RPMI7951 (cell line): ENCODE measurements at places on chromosomes 5 and 9.

DNA sequence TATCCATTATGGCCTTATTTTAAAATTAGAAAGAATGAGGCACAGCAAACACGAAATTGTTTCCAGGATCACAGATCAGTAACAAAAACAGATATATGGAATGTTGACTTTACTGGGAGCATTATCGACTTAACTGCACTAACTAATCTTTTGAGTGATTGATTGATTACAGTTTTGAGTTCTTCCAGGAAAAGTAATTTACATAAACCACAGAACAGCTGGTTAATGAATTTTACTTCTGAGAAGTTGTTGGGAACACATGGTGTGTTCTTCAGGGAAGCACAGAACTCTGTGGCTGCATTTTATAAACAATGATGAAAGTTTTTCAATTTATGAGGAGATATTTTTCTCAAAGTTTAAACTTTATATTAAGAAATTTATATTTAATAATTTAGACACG, 802.4 kb upstream of the ACO1 start:
- no peak for DNase-seq

DNA sequence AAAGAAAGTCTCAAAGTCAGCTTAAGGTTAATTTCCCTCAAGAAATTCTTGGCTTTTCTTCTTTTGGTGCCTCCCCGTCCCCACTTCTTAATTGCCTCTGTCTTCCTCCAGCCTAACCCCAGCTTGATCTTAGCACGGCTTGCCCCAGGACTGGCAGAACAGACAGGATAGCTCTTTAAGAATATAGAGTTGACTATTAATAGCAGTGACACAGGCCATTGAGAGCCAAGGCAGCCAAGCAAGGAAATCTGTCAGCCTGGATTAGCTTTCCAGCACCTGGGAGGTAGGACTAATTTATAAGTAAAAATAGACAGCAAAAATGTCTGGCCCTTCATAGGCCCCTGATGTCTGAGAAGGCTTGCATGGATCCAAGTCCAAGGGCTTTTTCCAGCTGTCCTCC, 384.6 kb upstream of the SLC30A5 start:
- no peak for DNase-seq

DNA sequence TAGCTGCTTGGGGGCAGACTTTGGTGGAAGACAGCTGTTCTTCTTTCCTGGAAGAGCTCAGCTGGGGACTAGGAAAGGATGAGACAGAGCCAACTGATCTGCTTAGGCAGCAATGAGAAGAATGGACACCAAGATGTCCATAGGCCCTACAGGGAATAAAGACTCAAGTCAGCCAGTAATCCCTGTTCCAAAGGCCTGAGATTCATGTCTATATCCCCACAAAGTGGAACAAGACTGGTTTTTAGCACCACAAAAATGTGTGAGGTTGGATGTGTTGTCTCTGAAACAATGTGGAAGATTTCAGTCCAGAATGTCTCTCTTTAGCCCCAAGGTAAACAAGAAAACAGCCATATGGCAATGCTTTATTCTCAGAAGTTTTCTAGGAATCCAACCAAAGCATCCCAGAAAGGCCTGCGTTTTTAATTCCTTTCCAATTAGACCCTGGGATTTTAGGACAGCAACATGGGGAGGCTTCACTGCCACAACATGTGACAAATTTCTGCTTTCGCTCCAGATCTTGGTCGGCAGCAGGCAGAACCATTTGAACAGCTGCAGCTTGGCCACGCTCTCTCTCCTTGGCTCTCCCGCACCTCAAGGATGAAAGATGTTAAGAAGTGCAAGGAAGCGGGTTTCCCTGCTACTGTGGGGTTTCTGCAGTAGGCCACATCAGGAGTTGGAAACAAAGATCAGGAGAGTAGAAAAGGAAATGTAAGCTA, 245.1 kb downstream of the FSTL4 start:
- no peak for DNase-seq

GRCh38 chr5:151820271-151820670, 48.5 kb downstream of the G3BP1 start:
- no peak for DNase-seq

DNA sequence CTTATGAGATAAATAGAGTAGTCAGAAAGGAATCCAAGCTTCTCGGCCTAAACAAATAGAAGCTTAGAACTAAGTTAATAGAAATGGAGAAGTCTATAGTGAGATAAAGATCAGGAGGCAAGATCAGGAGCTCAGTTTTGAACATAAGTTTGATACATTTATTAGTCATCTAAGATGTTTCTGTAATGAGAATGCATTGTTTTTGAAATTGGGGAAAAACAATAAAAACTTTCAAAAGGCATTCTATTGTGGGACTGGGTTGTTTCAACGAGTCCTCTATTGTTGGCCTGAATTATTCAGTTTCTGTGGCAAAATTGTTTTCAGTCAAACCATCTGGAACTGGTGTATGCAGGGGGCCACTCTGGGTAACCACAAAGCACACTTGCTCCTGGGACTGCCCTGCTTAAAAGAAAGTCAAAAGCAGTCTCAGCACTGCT, 181.0 kb upstream of the CLINT1 start:
- no peak for DNase-seq

DNA sequence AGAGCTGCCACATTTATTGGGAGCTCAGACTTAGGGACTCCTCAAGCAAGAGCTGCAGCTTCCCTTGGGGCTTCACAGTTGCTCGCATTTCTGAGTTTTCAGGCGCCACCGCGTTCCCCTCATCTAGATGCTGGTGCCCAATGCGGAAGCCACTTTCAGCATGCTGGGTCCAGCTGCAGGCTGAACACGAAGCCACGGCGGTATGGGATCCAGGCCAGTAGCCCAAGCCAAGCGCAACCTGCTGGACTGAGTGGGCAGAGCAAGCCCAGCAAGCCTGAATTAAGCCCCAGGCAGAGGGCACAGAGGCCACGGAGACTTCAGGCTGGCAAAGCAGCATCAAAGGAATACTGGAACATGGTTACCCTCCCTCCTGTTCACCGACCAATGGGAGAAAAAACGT, 391.5 kb downstream of the HTR1A start:
- DNase-seq = no peak

DNA sequence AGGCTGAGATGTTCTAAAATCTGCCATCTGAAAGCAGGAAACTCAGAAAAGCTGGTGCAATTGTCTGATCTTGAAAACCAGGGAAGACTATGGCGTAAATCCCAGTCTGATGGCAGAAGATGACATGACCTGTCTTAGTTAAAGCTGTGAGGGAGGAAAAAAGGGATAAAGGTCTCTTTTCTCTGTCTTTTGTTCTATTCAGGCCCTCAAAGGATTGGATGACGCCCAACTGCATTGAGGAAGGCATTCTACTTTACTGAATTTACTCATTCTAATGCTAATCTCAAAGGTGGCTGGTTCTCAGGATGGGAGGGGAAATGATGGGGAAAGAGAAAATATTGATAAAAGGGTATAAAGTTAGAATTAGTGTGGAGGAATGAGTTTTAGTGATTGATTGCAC, 312.8 kb upstream of the CTNND2 start:
- no peak for DNase-seq
